ENCODE measurements at places on chromosomes 11 and 22.

DNA sequence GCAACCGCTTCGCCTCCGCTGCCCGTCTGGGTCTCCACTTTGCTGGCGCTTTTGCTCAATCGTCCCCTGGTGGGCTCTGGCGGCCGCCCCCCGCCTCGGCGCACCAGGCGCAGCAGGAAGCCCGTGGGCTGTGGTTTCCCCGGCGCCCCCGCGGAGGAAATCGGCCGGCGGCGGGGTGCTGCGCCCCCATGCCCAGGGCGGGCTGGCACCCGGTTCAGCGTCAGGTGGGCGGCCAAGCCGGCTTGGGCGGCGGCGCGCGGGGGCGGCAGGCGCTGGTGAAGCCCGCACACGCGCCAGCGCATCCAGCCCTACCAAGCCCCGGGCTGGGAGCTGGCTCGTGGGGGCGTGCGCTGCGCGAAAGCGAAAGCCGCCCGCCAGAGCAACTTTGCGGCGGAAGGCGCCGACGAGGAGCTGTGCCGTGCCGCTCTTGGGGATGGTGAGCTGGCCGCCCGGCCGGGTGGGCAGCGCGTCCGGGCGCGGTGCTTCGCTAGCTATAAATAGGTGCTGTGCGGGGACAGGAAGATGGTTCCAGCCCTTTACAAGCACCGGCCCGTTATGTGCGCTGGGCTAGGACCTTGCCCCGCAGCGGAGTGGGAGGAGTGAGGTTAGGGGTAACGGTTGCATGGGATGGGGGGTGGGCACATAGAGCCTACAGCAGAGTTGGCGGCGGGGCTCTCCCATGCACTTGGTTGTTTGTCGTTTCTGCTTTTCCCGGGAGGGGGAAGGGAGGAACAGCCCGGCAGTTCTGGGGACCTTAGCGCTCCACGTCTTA is 25.0 kb upstream of the SUSD2 start:
- peak; percentile 41 for DNase-seq

- DNase-seq, result peak; percentile 18
Measured at GRCh38 chr11:74739546-74740270, 8.5 kb upstream of the CHRDL2 start.

DNA sequence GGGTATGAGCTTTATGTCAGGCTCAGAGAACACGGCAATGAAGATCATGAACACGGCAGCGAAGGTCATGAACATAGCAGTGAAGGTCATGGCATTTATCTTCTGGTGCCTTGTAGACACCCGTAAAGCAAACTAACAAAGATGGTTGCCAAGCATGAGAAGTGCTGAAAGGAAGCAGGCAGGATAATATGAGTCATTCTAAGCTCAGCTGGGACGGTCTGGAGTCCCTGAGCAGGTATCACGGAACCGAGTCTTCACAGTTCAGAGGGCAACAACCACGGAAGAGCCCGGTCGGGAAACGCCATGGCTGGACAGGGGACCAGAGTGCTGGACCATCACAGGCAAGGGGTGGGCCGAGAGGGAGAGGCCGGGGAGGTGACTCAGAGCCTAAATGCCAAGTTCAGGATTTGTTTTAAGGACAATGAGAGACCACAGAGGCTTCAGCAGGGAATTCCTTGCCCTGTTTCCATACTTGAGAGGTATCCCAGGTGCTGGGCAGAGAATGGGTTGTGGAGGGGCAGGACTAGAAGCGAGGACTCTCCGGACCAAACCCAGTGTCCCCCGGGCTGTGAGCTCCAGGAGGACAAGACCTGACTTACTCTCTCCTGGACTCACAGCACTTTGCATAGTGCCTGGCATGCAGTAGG is 13.1 kb upstream of the MS4A10 start:
- no peak for DNase-seq

GRCh38 chr11:67098799-67099429 is 20.1 kb upstream of the KDM2A start:
- no peak for DNase-seq

DNA sequence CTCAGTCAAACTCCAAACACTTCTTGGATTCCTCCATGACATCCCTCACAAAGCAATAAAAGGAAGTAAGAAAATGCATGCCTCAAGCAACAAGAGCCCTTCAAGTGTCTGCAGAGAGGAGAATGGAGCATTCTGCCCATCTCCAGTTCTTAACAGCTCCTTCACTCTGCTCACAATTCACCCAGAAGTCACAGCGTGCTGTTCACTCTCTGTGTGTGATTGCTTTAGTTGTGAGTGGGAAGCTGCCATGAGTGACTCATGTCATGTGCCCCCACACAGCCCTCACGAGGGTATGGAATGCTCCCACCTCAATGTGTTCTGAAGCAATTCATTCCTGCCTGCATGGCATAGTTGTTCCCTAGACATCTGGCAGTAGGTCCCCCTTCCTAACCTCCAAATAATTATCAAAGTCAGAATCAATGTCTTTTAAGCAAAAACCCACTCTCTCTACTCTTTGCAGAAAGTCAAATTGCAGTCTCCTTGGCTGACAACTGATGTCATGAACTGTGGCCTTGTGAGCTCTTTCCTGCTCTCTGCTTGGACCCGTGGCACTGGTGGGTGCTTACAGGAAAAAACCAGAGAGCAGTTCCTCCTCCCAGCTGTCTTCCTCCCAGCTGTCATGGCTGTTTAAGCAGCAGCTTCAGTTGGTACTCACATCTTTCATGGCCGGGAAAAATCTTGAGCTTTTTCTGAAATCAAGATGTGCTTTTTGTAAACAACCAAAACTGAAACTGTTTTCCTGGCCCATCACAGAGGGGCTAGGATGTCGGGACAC is 112.1 kb upstream of the SPON1 start:
- DNase-seq, result no peak

- DNase-seq, result no peak
Measured at GRCh38 chr11:103202048-103202651, 92.9 kb downstream of the DYNC2H1 start.

DNA sequence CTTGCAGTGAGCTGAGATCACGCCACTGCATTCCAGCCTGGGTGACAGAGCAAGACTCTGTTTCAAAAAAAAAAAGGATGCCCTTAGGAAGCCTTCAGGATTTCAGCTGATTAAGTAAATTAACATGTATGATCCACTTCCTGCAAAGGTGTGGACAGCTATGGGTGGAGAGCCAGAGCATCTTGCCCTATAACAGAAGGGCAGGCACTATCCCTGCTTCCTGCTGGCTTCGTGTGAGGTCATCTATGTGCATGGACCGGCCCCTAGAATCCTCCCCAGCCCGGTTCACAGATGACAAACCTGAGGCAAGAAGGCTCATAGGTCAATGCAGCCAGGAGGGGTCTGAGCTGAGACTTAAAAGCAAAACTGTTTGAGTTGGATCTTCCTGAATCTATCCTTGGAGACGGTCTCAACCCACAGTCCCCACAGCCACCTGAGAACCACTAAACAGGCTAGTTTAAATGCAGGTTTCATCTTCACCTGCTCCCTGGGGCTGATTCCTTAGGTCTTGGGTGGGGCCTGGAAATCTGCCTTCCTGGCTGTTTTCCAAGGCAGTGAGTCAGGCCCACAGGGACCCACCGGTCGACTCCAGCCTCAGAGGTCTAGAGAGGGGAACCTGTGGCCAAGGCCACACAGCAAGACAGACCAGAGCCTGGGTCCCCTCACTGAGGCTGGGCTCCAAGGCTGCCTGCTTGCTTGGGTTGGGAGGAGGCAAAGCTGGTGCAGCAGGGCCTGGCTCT is 55.2 kb upstream of the MPEG1 start:
- no peak for DNase-seq

GRCh38 chr11:93614173-93614722 is 47.2 kb upstream of the CEP295 start:
- no peak for DNase-seq

DNA sequence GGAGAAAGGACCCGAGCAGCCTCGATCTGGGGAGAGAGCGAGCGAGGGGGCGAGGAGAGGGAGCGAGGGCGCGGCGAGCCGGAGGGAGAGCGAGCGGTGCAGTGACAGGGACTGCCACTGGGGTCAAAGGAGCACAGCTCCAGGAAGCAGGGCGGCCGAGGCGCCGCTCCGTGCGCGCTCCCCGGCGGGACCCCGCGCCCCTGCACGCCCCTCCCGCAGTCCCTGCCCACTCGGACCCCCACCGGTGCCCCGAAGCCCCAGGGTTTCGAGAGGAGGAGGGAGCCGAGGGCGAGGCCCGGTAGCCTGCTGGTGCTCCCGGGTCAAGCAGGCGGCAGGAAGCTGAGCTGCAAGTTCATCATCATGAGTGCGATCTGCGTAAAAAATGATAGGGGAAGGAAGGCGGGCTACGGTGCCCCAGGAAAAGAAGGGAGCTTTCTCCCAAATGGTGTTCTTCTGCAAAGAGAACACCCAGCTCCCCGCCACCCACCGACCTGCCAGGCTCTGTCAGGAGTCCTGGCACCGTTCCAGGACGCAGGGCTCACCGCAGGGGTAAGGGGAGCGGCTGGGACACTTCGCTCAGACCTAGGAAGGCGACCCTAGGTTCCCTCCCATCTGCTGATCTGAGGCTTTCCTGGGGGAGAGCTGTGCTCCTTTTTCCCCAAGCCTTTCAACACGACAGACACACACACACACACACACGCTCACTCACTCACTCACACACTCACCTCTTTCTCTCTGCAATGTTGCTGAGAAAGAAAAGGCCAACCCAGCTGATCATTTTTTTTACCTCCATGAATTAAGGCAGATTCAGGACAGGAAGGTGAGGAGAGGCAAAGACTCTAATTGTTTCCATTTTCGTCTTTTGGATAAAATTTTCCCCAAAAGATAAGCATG is at the start of gene MPPED2:
Gene MPPED2 (minus strand): TSS at position 103 of the 894 bp plus-strand sequence. CDS start 5,980 bp downstream, outside the sequence.
- no peak for DNase-seq

DNA sequence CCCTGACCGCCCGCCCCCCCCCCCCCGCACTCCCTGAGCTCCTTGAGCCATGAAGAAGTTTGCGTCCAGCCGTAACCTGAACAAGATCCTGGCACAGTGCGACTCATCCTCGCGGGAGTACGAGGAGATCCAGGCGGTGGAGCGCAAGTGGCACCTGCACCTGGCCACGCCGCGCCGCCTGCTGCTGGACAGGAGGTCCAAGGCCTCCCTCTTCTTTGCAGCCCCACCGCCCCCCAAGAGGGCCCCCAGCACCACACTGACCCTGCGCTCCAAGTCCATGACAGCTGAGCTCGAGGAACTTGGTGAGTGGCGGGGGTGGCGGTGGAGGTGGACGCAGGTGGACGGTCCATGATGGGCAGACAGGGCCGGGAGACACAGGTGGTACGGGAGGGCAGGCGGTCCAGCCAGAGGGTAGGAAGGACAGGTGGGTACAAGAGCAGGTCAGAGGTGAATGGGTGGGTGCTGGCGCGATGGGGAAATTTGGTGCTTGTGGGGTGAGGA is 32.1 kb upstream of the ACR start:
- no peak for DNase-seq

DNA sequence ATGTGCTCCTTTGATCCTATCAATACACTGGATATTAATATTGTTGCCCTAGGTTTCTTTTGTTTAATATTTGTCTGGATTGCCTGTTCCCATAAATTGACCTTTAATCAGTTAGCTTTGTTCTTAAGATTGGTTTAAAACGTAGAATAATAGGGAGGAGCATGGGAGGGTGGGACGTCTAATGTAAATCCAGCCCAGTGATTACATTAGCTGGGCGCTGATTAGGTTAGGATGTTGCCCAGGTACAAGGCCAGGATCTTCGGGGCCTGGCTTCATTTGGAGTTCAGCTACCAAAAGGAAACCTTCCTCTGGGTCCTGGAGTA is at the start of gene SRSF8:
Gene SRSF8 (plus strand): TSS at position 204 of the 323 bp plus-strand sequence. CDS start 308 bp downstream, outside the sequence.
- no peak for DNase-seq

- no peak for DNase-seq
Measured at GRCh38 chr11:117823946-117824420, 561 bp downstream of the FXYD2 start.

DNA sequence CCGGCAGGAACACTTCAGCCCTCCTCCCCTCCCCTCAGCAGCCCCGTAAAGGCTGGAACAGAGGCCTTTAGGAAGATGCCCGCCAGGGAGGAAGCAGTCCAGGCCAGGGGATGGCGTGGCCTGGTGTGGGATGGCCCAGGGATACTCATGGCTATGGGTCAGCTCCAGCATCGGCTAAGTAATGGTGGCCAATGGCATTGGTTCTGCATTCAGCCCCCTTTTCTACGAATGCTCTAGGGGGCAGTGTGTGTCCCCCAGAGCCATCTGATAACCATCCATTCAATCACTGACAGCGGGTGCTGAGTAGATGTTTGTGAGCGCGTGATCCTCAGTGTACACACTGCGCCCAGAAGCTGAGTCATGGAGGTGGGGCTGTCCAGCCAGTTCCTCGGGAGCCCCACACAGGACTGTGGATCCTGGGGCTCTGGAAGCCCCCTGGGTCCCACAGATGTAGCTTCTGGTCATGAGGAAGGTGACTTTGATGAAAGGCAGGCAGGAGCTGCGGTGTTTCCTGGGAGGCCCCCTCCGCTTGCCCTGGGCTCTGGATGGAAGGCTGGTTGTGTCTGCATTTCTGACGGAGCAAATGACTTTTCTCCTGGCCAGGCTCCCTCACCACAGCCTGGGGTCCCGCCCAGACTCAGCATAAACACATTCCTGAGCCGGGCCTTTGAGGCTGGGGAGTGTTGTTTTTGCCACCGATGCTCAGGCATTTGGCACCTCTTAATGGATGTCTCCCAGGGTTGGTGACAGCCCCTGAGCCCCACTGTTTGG is 46.5 kb downstream of the FBLN1 start:
- DNase-seq, result no peak

DNA sequence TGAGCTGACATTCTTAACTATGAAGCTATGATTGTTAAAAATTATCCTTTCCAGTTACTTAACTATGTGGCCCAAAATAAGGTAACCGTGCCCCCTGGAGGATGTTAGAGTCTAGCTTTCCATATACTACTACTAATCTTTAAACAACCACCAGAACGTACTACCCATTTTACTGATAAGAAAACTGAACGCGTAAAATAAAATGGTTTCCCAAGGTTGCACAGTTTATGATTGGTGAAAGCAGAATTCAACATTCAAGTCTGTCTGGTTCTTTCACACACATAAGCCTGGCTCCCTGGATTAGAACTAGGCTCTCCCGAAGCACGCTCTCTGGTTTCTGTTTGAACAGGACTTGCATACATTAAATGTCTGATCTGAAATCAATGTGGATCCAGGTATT is 437.8 kb upstream of the CCDC90B start:
- DNase-seq, result no peak

GRCh38 chr22:47374273-47374771 is 611.9 kb downstream of the TBC1D22A start:
- no peak for DNase-seq

- DNase-seq, result no peak
Measured at GRCh38 chr11:7714786-7715185, 8.5 kb upstream of the OVCH2 start.

- no peak for DNase-seq
Measured at GRCh38 chr11:83007909-83008580, 63.7 kb downstream of the RAB30 start.

DNA sequence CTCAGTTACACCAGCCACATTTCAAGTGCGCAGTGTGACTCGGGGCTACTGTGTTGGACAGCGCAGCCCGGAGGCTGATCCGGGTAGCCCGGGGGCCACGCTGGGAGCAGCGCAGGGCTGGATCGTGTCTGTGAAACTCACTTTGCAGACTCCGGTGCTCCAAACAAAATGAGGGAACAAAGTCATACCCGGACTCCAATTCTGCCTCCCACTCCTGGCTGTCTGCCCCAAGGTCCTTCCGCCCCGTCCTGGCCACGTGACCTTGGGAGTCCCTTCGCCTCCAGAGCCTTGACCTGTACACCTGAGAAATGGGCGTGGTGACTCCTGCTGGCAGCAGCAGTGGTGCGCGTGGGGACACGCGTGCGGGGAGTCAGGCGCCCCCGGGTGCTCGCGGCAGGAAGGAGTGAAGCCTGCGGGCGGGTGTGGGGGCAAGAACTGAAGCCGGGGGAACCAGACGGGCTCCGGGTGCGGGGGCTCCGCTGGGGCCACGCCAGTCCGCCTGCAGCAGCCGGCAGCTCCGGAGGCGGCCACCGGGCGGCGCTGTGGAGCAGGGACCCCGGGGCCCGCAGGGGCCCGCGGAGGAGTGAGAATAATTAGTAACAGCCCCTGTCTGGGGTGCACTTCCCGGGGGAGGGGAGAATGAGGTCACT is 42.4 kb downstream of the KCNJ4 start:
- peak; percentile 15 for DNase-seq

Measured in stimulated activated CD8-positive, alpha-beta memory T cell treated with anti-CD3 and anti-CD28 coated beads, Interleukin-12 subunit alpha, Interleukin-12 subunit beta, amount 100 ng/mL, for 1 hour (primary cell).